ENCODE measurements at places on chromosomes 4 and X.

DNA sequence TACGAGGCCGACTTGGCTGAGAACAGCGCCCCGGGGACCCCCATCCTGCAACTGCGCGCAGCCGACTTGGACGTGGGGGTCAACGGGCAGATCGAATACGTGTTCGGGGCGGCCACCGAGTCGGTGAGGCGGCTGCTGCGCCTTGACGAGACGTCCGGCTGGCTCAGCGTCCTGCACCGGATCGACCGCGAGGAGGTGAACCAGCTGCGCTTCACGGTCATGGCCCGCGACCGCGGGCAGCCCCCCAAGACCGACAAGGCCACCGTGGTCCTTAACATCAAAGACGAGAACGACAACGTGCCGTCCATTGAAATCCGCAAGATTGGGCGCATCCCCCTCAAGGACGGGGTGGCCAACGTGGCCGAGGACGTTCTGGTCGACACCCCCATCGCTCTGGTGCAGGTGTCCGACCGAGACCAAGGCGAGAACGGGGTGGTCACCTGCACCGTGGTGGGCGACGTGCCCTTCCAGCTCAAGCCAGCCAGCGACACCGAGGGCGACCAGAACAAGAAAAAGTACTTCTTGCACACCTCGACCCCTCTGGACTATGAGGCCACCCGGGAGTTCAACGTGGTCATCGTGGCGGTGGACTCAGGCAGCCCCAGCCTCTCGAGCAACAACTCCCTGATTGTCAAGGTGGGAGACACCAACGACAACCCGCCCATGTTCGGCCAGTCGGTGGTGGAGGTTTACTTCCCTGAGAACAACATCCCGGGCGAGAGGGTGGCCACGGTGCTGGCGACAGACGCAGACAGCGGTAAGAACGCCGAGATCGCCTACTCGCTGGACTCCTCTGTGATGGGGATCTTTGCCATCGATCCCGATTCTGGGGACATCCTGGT is 2.4 kb downstream of the PCDH7 start:
- no peak for DNase-seq

DNA sequence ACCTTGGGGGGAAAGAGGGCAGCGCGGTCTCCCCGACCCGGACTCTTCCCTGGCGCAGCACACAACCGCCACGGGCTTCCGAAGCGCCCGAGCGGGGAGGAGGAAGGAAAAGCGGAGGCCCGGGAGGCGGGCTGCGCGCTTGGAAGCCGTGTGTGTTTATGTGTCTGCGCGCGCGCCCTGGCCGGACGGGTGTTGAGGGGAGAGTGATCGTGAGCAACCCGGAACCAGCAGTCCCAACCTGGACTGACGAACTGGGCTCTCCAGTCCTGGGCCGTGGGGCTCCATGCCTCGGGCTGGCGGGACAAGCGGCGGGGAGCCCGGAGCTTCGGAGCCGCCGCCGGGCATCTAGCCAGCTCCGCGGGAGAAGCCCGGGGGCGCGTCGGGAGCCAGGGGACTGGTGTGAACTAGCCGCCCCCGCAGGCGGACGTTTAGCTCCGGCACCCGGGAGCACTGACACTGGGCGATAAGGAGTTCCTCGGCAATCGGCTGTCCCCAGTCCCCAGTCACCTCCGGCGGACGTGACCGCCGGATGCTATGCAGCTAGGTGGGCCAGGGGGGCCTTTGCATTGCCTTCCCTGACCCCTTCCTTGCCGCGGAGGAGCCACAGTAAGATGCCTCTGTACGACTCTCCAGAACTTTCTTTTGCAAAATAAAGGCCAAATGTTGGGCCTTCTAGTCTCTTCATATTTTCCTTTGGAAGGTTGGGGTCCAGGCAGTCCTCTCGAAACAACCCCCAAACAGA is 74.8 kb upstream of the BCOR start:
- DNase-seq = no peak

DNA sequence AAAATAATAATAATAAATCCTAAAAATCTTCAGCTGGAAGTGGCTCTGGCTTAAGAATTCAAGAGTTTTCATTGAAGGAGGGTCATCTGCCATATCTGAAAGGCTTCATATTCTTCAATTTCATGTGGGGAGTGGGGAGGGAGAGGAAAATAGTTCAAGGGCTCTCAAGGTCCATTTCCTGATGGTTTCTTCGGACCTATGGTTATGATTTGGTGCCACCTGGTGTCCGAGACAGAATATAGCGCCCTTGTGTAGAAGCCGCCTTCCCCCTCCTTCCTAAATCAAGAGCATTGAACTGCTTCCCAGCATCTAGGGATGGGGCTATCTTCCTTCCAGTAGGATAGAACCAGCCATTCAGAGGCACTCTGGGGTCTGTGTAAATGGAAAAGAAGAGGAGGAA is 34.3 kb downstream of the NLGN3 start:
- no peak for DNase-seq

DNA sequence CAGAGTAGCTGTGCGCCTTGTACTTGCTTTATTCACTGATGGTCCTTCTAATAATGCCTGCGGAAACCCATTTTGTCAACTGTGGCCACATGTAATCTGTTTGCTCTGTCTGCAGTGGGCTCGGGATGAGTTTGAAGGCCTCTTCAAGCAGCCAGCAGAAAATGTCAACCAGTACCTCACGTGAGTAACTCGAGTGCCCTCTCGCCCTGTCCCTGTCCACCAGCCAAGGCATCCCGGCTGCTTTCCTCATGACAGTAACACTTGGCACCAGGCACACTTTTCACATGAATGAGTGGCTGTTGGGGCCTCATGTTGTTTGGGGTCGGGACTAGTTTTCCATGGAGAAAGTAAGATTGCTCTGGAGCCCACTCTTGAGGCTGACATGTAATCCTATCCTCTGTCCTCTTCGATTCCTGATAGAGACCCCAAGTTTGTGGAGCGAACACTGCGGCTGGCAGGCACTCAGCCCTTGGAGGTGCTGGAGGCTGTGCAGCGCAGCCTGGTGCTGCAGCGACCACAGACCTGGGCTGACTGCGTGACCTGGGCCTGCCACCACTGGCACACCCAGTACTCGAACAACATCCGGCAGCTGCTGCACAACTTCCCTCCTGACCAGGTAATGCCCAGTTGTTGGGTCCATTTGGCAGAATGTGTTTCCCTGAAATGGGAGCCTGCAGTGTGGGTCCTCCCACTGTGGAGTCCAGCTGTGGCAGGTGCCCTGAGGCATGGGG is 8.8 kb upstream of the CDK16 start:
- DNase-seq = no peak

DNA sequence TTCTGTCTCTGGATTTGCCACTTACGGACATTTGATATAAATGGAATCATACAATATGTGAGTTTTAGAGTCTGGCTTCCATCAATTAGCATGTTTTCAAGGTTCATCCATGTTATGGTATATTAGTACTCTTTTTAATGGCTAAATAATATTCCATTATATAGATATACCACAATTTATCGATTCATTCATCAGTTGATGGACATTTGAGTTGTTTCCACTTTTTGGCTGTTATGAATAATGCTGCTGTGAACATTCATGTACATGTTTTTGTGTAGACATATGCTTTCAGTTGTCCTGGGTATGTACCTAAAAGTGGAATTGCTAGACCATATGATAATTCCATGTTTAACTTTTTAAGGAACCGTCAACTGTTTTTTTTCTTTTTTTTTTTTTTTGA is 61.2 kb upstream of the MND1 start:
- DNase-seq = no peak

DNA sequence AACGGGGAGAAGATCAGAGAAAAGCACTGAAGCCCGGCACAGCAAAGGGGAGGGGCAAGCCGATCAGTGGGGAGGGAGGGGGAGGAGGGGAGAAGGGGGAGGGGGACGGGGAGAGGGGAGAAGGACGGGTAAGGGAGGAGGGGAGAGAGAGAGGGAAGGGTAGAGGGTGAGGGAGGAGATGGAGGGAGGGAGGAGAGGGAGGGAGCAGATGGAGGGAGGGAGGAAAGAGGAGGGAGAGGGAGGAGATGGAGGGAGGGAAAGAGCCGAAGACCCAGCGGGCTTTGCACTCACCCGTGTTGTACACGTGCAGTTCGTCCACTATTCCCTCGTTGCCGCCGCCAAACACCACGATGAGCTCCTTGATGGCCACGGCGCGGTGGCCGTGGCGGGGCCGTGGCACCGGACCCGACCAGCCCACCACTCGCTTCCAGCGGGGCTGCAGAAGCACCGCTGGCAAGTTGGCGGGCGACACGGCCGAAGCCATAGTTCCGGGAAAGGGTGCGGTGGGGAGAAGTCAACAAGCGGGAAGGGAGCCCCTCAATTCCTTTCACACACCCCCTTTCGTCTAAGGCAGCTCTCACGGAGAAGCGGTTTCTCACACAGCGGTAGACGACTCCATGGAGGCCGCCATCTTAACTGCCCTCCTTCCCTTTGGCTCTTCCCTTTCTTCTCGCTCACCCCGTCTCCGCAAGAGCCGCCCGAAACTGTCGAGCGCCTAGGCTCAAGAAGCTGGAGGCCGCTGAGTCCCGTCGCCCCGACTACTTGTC is 1.1 kb downstream of the HCFC1 start:
- no peak for DNase-seq

- DNase-seq = no peak
Measured at GRCh38 chr4:4914059-4914820, 54.8 kb downstream of the MSX1 start.

GRCh38 chr4:97507587-97508245 is 635.6 kb downstream of the STPG2 start:
- DNase-seq = no peak

GRCh38 chrX:47650164-47651042 is at the start of gene ELK1:
Gene ELK1, minus strand, starts transcription at chrX:47650563. Its CDS starts 9,122 bp downstream, at chrX:47641441.
- DNase-seq = peak; percentile 60

DNA sequence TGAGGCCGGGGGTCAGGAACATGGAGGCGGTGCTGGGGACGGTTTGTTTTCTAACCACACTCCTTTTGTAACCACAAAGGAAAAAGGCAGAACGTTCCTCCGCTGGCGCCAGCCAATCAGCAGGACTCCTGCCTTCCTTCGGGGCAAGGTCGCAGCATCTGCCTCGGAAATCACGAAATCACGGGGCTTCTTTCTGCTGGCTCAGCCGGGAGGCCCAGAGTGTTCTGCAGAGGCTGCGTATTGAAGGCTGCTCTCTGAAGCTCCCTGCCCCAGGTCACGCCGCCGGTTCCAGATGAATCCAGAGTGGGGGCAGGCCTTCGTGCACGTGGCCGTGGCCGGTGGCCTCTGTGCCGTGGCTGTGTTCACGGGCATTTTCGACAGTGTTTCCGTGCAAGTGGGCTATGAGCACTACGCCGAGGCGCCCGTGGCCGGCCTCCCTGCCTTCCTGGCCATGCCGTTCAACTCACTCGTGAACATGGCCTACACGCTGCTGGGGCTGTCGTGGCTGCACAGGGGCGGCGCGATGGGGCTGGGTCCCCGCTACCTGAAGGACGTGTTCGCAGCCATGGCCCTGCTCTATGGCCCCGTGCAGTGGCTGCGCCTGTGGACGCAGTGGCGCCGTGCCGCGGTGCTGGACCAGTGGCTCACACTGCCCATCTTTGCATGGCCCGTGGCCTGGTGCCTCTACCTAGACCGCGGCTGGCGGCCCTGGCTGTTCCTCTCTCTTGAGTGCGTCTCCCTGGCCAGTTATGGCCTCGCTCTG is 9.4 kb downstream of the TMEM187 start:
- DNase-seq = no peak

- DNase-seq = no peak
Measured at GRCh38 chr4:40134206-40134917, 62.5 kb upstream of the RHOH start.

GRCh38 chrX:84469226-84469625 is 33.0 kb downstream of the HDX start:
- DNase-seq = no peak

- DNase-seq = no peak
Measured at GRCh38 chr4:159902648-159903047, 799.8 kb downstream of the RAPGEF2 start.

GRCh38 chr4:53676402-53676871 is 85.2 kb upstream of the LNX1 start:
- DNase-seq = no peak

DNA sequence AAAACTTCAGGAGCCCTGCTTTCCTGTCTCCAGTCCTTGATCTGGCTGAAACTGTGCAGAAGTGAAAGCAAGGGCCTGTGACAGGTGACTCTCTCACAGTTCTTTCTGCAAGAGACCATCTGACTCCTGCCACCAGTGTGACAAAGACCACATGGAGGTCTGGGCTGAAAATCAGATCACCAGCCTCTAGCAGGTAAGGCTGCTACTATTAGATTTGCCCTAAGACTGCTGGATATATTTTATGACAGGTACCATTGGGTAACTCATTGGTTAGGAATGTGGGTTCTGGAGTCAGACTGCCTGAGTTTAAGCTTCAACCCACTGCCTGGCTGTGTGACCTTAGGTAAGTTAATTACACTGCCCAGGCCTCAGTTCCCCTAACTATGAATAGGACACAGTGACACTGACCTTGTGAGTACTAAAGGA is 163.3 kb upstream of the SLC7A11 start:
- DNase-seq = peak; percentile 54

- DNase-seq = no peak
Measured at GRCh38 chrX:20521222-20521621, 254.5 kb upstream of the RPS6KA3 start.

- no peak for DNase-seq
Measured at GRCh38 chr4:82638479-82638878, 76.7 kb upstream of the TMEM150C start.

- DNase-seq = peak; percentile 19
Measured at GRCh38 chr4:6019316-6020263, 1.4 kb upstream of the C4orf50 start.

DNA sequence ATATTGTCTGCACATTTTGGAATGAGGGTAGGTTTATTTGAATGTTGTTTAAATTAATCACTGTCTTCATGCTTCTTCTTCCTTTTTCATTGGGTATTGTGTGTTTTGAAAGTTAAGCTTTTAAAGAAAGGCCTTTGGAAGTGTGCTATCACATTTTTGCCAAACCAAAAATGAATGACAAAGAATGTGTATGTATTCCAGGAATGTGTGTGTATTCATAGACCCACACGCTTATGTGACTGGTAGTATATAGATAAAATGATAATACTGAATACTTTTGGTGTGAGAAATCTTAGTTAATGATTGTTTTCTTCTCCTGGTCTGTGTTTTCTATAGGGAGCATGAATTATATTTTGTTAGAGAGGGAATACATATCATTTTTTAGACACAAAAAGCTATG is 404.4 kb downstream of the TLL1 start:
- no peak for DNase-seq

DNA sequence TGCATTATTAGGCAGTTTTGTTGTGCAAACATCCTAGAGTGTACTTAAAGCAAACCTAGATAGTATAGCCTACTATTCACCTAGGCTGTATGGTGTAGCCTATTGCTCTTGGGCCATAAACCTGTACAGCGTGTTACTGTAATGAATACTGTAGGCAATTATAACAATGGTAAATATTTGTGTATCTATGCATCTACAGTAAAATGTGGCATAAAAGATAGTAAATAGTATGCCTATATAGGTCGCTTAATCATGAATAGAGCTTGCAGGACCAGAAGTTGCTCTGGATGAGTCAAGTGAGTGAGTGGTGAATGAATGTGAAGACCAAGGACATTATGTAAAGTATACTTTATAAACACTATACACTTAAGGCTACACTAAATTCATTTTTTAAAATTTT is 16.6 kb downstream of the USO1 start:
- DNase-seq = no peak

- no peak for DNase-seq
Measured at GRCh38 chrX:42975906-42976305, 197.9 kb upstream of the PPP1R2C start.

Data from epithelial cell of proximal tubule (primary cell).